Sigmoid colon (tissue), 7 donors: ENCODE measurements at places on chromosomes 2 and 18. TPM values are rescaled to one million over a fixed set of nuclear protein-coding genes. Genes with fewer than 3 reads are reported as not detected.
A peak's percentile ranks its signal among the peaks of the same experiment; 100 is the strongest.

ONECUT2 gene
- total RNA-seq: not detected

STAT4 gene
- total RNA-seq: 0.68 TPM

VWC2L gene
- not detected for total RNA-seq

TMEM163 gene
- total RNA-seq: 1.4 TPM

POU3F3 gene
- 1.4 TPM for total RNA-seq

MDH1B gene
- total RNA-seq: 1.4 TPM

- H3K4me3 ChIP-seq: no peak overlapping the region
- no peaks in the 10 kb centered on the region for H3K4me1 ChIP-seq
- DNase-seq: no peak
- no peak overlapping the region for H3K27ac ChIP-seq
- H3K36me3 ChIP-seq: peaks cover 35% of the 10 kb centered on the region
Measured at GRCh38 chr2:25283921-25284320, 57.8 kb downstream of the DNMT3A start.

DNA sequence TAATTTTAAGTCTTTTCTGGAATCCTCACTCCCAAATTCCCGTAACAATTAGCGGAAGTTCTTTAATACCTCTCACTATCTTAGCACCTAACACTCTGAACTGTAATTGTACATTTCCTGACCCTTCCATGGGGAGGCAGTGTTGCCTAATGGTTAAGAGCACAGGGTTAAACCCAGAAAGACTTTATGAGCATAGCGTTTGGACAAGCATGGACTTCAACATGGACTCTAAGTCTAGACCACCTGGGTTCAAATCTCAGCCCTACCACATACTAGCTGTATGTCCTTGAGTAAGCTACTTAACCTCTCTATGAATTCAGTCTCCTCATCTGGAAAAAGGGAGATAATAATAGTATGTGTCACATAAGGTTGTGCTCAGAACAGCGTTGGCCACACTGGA, 13.0 kb downstream of the ANTXR1 start:
- no peaks in the 10 kb centered on the region for H3K27me3 ChIP-seq
- no peaks in the 10 kb centered on the region for H3K36me3 ChIP-seq
- H3K27ac ChIP-seq: no peak overlapping the region

DNA sequence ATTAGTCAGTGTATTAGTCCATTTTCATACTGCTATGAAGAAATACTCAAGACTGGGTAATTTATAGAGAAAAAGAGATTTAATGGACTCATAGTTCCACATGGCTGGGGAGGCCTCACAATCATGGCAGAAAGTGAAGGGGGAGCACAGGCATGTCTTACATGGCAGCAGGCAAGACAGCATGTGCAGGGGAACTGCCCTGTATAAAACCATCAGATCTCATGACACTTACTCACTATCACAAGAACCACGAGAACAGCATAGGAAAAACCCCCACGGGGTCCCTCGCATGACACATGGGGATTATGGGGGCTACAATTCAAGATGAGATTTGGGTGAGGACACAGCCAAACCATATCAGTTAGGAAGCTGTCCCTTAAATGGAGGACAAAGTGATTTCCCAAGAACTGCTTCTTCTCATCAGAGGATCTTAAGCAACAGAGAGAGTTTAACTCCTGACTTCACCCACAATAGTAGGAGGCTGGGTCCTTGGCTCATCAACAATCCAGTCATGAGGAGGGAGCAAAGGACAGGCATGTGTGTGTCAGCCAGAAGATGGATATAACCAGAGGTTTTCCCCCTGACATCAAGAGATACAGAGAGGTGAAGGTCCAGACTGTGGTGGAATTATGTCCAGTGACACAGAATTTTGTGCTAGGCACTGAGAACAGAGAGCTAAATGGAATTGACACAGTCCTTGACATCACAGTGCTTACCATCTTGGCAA, 203.8 kb upstream of the SH3BP4 start:
- H3K27me3 ChIP-seq: no peaks in the 10 kb centered on the region
- no peak for DNase-seq
- no peaks in the 10 kb centered on the region for H3K4me1 ChIP-seq

- no peak overlapping the region for H3K27ac ChIP-seq
- H3K4me1 ChIP-seq: no peaks in the 10 kb centered on the region
- H3K27me3 ChIP-seq: no peaks in the 10 kb centered on the region
- no peak for DNase-seq
- no peak overlapping the region for H3K4me3 ChIP-seq
- H3K36me3 ChIP-seq: no peaks in the 10 kb centered on the region
Measured at GRCh38 chr18:41630232-41630886, 324.7 kb upstream of the PIK3C3 start.

DNA sequence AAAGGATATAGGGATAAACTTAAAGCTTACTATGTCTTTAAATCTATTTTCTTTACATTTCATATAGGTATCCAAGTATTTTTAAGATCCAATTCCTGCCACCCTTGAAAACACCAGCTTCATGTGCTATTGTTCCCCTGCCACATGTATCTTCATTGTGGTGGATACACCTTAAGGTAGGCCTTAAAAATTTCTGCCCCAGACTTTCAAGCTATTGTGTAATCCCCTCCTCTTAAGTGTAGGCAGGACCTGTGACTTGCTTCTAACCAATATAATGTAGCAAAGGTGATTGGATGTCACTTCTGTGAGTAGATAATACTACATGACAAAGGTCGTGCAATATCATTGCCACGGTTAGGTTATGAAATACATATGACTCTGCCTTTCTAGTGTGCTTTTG, 119.5 kb downstream of the RAD51AP2 start:
- H3K27ac ChIP-seq: no peak overlapping the region
- no peaks in the 10 kb centered on the region for H3K36me3 ChIP-seq
- no peak overlapping the region for H3K4me3 ChIP-seq

GRCh38 chr18:65025756-65026155, 725.1 kb upstream of the CDH7 start:
- no peaks in the 10 kb centered on the region for H3K27me3 ChIP-seq
- H3K4me1 ChIP-seq: no peaks in the 10 kb centered on the region
- DNase-seq: no peak
- H3K36me3 ChIP-seq: no peaks in the 10 kb centered on the region

- peaks cover 70% of the 10 kb centered on the region for H3K4me1 ChIP-seq
- no peak overlapping the region for H3K4me3 ChIP-seq
- peak overlapping the region; percentile 86 for H3K27ac ChIP-seq
- H3K27me3 ChIP-seq: no peaks in the 10 kb centered on the region
Measured at GRCh38 chr2:37870829-37871228, 54.3 kb upstream of the RMDN2 start.

DNA sequence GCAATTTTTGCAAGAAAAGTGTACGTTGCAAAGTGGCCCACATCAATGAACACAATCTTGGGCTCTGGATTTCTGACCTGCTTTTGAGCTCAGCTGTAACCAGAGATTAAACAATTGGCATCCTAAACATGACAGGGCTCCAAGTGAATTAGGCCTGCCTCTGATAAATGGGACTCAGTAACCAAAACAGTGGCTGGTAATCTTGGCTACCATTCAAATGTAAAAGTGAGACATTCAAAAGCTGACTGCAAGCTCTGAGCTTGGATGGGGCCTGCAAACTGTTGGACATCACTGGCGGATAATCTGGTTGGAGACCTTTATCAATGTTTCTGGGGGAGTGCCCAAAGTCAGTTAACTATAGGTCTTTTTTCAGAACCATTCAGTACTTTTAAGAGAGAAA, 160.7 kb downstream of the RAB3GAP1 start:
- no peaks in the 10 kb centered on the region for H3K4me1 ChIP-seq
- no peak overlapping the region for H3K4me3 ChIP-seq
- DNase-seq: no peak

DNA sequence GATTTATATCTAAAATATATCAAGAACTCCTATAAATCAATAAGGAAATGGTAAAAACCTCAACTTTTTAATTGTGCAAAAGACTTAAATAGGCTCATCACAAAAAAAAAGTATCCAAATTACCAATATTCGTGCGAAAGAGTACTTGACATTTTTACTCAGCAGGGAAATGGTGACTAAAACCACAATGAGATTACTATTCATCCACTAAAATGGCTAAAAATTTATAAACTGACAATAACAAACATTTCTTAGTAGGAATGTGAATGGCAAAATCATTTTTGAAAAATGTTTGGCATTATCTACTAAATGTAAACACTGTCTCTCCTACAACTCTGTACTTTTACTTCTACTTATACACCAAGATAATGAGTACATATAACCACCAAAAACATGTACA, 184.8 kb upstream of the RND3 start:
- no peaks in the 10 kb centered on the region for H3K4me1 ChIP-seq
- no peaks in the 10 kb centered on the region for H3K27me3 ChIP-seq
- no peak for DNase-seq
- no peak overlapping the region for H3K27ac ChIP-seq

DNA sequence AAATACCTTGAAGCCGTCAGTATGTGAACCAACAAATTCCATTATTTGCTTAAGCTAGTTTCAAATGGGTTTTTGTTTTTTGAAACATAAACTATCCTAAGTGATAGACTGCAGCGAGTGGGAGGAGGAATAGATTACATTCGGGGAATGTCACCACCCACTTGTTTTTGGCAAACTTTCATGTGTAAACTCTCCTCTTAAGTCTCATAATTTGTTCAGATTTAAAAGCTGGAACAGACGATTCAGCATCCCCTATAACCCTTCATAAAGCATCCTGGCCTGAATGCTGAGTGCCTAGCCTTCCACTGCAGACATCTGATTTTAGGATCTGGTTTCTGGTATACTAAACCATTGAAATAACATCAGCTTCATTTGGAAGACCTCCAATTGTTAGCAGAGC, 51.0 kb downstream of the CPO start:
- DNase-seq: no peak
- H3K4me3 ChIP-seq: no peak overlapping the region
- H3K27me3 ChIP-seq: no peaks in the 10 kb centered on the region

DNA sequence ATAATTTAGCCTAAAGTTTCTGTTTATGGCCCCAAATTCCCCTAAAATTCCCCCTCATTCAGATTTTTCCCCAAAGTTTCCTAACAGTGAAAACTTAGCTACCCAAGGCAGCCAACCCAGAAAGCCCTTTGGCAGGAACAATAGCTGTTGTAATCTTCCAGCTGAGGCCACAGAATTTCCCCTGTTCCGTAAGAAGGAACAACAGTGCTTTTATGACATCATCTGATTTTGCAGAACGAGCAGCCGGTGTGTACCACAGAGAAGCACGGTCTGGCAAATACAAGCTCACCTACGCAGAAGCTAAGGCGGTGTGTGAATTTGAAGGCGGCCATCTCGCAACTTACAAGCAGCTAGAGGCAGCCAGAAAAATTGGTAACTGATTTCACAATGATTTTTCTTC, 6.3 kb downstream of the TNFAIP6 start:
- no peaks in the 10 kb centered on the region for H3K36me3 ChIP-seq
- H3K4me1 ChIP-seq: no peaks in the 10 kb centered on the region
- H3K27ac ChIP-seq: no peak overlapping the region
- peak; percentile 70 for DNase-seq
- no peak overlapping the region for H3K4me3 ChIP-seq

GRCh38 chr18:9859232-9859631, 26.5 kb upstream of the TXNDC2 start:
- no peaks in the 10 kb centered on the region for H3K4me1 ChIP-seq
- H3K36me3 ChIP-seq: peaks cover 9% of the 10 kb centered on the region
- no peak overlapping the region for H3K4me3 ChIP-seq
- no peak for DNase-seq

DNA sequence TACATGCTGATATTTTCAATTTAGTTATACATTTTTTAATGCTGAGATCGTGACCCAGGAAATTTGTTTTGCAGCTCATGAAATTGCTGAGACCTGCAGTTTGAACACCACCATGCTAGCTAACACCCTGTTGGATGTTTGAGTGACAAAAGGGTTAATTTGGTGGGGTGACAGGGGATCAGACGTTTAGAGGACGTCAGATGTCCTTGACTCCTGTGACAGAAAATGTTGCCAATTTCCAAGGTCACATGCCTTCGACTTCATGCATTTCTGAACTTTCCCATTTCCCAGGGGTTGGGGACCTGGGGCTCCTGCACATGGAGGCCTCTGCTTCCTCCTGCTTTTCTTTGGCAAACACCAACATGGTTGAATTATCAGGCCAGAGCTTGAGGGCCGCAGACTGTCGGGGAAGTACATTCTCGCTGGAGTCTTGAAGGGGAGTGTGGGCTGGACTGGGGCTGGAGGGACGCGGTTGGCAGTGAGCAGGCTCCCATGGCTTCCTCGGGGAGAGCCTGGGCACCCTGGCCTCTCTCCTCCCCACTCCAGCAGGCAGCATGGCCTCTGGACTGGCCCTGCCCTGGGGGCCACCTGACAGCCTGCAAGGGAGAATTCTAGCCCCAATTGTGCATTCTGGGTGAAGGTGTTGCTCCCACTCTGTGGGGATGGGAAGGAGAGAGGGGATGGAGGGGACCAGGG, 73.1 kb downstream of the CTIF start:
- no peak overlapping the region for H3K27ac ChIP-seq
- DNase-seq: no peak
- H3K4me1 ChIP-seq: no peaks in the 10 kb centered on the region
- no peaks in the 10 kb centered on the region for H3K36me3 ChIP-seq

DNA sequence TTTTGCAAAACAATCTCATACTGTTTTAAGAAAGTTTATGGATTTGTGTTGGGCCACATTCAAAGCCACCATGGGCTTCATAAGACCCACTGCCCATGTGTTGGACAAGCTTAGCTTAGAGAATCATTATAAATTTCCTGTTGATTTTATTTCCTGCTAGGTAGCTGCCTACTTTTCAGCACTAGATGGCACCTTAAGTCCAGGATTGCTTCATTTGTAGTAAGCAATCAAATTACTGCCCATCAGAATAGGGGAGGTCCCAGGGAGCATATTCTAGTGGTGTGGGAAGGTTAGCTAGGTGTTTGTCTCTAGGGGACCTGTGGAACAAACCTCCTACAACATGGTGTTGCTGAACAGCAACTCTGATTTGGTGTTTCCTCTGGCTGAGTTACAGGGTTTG, 11.0 kb upstream of the DCDC2C start:
- H3K36me3 ChIP-seq: no peaks in the 10 kb centered on the region
- no peak for DNase-seq
- no peaks in the 10 kb centered on the region for H3K4me1 ChIP-seq
- no peak overlapping the region for H3K4me3 ChIP-seq
- no peaks in the 10 kb centered on the region for H3K27me3 ChIP-seq
- no peak overlapping the region for H3K27ac ChIP-seq
